ENCODE measurements at places on chromosomes 5 and 9.
A peak's percentile ranks its signal among the peaks of the same experiment; 100 is the strongest.

DNA sequence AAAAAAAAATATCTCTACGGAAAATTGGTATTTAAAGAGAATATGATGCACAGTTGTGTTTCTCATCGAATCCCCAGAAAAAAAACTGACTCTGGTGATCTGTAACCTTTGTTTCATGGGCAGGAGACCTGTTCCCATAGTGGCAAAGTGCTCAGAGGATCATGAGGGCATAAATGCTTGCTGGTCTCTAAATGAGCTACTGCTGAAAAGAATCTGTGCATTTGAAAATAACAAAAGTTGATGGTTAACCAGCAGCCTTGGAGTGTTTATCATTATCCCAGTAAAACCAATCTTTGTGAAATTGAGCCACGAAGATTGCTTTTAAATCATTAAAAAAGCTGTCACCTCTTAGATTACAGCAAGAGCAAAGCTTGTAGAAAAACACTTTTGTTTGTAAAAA, 775.4 kb downstream of the MTRR start:
- DNase-seq: no peak

- DNase-seq: peak; percentile 8
Measured at GRCh38 chr5:101977729-101978345, 318.2 kb downstream of the SLCO4C1 start.

GRCh38 chr9:34171753-34172535, 6.9 kb upstream of the UBAP1 start:
- peak; percentile 82 for DNase-seq

- DNase-seq: no peak
Measured at GRCh38 chr5:146327989-146328388, 10.7 kb upstream of the POU4F3 start.

GRCh38 chr9:89738137-89738932, 133.5 kb downstream of the GADD45G start:
- DNase-seq: no peak

DNA sequence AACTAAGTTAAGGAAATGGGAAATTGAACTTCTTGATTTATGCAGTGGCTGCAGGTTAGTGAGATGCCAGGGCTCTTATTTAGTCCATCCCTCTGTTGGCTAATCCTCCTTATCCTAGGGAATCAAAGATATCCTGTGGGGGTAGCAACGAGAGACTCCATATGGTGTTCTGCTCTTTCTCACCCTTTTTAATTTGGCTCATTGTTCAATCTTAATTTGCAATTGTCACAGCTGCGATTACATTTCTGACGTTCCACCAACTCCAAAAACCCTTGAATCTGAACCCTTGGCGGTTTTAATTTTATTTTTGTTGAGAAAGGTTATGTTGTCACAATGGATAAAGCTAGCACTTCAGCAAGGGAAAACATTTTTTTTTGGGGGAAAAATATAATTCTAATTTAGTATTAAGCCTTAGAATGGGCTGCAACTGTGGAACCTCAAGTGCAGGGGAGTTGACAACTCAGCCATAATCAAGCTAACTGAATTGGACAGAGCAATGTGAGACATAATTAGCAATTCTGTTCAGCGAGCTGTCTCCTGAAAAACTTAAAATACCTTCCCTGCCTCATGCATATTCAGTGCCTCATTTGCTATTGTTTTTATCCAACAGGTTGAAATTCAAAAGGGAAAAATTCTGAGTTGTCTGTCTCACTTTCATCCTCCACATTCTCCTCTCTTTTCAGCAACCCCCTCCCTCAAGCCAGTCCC, 91.3 kb downstream of the MAT2B start:
- no peak for DNase-seq

DNA sequence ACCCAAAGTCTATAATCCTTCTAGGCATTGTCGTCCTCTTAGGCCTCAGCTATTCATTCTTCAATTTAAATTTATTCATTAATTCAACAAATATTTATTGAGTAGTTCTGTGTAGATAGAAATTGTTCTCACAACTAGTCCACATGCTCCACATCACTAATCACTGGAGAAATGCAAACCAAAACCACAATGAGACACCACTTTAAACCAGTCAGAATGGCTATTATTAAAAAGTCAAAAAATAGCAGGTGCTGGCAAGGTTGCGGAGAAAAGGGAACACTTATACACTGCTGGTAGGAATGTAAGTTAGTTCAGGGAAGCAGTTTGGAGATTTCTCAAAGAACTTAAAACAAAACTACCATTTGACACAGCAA, 51.1 kb upstream of the TNFSF15 start:
- DNase-seq: no peak

DNA sequence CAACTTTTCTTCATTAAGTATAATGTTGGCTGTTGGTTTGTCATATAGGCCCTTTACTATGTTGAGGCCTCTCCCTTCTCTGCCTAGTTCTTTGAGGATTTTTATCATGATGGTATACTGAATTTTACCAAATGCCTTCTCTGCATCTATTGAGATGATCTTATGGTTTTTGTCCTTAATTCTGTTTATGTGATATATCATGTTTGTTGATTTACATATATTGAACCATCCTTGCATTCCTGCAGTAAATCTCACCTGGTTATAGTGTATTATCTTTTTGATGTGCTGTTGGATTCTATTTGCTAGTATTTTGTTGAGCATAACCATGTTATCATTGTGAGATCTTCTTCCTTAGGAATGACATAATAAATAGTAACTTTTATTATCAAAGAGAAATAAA, 362.9 kb downstream of the CCDC171 start:
- no peak for DNase-seq

GRCh38 chr9:36551129-36551528, 21.6 kb upstream of the MELK start:
- no peak for DNase-seq

DNA sequence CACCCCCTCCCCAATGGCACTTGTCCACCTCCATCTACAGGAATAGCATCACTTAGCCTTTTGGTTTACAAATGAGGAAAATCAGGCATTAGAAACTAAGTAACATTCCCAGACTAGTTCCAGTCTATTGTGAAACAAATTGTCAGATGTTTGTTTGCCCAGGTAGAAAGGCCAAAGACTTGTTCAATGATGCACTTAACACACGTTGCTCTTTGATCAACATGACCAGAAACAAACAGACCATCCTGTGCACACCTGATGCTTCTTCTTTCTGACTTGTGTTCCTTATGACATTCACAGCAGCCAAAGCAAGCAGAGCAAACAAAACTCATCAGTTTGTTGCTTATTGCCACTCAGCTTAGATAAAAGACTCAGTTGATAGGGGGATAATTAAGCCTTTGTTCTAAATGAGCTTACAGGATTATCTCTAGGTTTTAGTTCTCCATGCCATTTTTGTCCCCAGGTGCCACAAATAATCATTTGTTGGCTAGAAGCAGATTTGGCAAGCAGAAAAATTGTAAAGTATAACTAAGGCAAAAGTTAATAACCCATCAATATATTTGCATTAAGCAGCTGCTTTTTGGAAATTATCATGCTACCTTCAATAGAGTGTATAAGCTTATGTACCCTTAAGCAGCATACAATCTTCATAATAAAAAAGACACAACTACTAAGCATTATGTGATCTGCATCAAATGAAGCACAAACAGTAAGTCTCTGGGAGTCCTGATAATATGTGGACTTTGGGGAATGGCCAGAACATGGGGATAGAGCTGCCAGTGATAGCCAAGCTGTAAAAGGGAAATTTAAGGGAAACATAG, 26.3 kb upstream of the FST start:
- DNase-seq: no peak

GRCh38 chr5:159765760-159766517, 150.3 kb upstream of the ADRA1B start:
- no peak for DNase-seq

DNA sequence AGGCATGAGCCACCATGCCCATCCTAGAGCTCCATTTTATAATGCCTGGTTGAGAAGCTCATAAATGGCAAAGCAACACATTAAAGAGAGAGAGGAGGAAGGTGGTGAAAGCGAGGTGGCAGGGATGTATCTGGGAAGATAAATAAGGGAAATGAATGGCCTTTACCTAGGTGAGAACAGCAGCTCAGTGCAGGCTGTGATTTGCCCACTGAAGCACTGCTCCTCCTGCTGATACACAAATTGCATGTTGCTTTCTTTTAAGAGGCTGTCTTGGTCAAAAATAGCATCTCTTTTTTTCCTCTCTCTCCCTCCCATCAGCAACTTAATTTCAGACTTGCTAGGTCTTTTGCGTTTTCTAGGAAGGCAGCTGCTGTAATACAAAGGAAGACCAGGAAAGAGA, 258.9 kb downstream of the FAM114A2 start:
- DNase-seq: no peak

GRCh38 chr5:50744776-50745175, 78.3 kb downstream of the PARP8 start:
- DNase-seq: peak; percentile 35

DNA sequence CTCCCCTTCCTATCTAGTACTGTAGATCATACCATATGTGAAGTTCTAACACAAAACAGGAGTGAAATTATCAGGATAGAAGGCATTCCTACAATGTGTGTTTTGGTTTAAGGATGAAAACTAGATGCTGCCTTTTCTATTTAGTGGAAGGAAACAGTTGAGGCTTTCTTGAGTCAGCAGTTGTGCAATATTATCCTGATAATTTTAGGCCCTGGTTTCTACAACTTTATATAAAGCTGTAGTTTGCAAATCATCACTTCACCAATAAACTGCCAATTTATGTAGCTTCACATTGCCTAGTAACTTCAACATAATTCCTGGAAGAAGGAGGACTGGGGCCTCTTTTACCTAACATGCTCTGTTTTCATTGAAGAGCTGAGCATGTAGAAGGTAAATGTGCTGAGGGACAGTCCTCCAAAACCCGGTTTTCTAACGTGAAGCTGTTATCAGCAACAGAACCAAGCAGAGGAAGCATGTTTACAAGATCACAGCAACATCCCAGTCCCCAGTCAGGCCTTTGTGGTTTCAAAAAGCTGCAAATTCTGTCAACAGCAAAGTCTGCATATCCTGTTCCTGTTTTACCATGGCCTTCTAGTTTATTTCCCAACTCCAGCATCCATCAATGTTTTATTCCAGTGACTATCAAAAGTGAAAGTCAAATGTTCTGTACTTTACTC, 513.4 kb upstream of the MEF2C start:
- DNase-seq: peak; percentile 17

DNA sequence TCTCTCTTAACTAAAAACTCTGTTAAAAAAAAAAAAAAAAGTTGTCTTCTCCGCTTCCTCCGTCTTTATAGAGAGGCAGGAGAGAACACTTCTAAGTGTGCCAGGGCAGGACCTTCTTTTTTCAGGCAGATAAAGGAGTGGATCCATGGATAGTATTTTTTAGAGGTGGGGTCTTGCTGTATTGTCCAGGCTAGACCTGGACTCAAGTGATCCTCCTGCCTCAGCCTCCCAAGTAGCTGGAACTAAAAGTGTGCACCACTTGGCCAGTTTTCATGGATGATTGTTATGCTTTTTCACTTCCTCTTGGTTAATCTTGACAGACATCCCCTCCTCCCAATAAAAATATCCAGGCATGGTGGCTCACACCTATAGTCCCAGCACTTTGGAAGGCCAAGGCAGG, 20.0 kb upstream of the GNE start:
- DNase-seq: no peak

DNA sequence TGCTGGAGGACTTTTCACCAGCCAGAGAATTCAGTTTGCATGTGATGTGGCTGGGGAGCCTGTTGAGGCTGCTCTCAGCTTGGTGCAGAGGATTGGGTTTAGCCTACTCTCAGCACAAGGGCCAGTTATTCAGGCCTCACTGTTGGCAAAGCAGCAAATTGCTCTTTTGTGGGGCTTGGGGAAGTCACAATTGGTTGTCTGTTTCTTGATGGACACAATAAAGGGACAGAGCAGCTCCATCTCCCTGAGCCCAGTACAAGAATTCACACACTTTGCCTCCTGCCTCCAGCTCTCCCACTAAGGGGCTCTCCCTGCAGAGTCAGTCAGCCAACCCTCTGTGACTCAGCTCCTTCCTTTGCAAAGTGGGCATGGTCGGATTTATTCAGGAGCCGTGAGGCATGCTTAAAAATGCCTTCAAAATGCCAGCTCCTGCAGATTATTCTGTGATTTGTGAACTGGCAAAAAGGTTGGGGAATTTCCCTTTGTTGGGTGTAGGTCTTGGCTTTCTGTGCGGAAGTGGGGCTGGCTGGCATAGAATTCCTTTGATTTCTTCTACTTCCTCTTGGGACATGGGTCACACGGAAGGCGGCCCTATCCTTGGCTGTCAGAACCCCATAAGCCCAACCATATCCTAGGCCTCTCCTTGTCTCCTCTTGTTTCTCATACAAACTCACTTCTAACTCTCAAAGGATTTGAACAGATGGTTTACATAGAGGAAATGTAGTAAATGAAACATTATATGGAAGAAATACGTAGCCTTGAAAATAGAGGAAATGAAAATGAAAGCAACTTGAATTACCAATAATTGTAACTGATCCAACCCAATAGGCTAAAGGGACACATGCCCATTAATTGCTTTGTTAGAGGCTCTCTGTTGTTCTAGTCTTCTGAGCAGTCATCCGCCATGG, 118.7 kb upstream of the CD180 start:
- no peak for DNase-seq

DNA sequence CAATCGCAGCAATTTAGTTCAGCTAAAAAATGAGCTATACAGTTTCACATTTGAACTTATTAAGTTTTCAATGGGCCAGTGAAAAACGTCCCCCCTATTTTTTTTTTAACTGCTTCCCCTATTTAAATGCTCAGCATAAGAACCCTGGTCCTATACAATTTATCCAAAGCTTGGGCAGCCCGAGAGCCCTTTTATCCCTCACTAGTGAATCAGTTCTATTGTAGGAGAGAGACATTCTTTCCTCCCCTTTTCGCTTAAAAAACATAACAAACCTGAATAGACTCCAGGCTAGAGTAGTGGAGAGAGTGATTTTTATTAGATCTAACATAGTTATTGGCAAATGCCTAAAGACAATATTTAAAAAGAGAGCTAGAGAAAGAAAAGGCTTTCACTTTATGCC, 1.4 kb downstream of the LIX1 start:
- DNase-seq: no peak

DNA sequence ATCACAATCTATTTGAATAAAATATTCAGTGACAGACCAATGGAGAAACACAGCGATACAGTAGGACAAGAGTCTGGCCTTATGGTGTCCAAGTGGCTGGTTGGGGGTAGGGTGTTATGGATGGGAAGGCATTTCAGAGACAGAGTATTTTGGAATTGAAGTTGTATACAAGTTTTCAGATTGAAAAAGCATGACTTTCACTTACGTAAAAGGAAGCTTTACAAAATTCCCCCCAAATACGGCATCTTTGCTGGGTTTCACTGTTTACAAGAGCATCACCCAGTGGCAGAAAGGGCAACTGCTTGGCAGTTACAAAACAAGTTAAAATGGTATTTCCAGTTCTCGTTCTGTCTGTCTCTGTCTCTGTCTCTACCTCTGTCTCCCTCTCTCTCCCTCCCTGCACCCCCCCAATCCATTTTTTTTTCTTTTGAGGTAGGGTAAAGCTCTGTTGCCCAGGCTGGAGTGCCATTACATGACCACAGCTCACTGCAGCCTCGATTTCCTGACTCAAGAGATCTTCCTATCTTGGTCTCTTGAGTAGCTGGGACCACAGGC, 86.2 kb downstream of the PTPN3 start:
- peak; percentile 8 for DNase-seq

DNA sequence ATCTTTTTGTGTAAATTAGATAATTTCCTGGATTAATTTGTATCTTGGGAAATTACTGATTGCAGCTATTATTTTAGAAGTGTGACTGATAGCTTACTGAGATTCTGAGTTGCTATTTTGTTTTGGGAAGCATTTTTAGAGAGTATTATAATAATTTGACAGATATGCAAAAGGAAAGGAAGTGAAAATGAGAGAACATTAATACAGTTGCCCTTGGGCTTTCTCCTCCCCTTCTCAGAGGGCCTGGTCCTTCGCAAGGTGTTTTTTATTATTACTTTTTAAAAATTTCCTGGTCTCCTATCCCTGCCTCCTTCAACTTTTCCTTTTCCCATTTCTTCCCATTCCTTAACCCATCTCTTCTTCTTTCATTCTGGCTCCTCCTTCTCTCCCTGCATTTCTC, 32.6 kb downstream of the UBAP1 start:
- no peak for DNase-seq

All from CD4-positive, alpha-beta T cell treated with Interleukin-21 for 1 hour (primary cell).